ENCODE measurements at places on chromosomes 6 and 20.

DNA sequence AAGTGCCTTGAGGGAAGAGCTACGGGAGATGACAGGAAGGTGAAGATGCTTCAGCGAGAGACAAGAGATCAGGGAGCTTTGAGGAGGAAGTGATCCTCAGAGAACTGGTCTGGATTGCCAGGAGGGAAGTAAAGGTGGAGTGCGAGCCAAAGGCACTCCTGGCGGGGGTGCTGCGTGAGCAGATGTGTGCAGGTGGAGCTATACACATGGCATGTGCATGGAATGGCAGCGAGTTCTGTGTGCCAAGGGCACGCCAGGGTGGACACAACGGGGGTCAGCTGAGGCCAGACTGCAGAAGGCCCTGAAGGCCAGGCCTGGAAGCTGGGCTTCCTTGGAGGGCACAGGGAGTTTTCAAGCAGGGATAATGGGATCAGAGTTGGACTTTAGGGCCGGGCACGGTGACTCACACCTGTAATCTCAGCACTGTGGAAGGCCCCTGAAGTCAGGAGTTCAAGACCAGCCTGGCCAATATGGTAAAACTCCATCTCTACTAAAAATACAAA lies 6.2 kb downstream of the PXMP4 start:
- DNase-seq, result no peak

- DNase-seq, result no peak
Observed at GRCh38 chr6:146542881-146543210, 787 bp upstream of the RAB32 start.

GRCh38 chr6:9983168-9983567 lies 431.7 kb downstream of the TFAP2A start:
- no peak for DNase-seq

- no peak for DNase-seq
Observed at GRCh38 chr6:14231071-14231483, 113.5 kb downstream of the CD83 start.

DNA sequence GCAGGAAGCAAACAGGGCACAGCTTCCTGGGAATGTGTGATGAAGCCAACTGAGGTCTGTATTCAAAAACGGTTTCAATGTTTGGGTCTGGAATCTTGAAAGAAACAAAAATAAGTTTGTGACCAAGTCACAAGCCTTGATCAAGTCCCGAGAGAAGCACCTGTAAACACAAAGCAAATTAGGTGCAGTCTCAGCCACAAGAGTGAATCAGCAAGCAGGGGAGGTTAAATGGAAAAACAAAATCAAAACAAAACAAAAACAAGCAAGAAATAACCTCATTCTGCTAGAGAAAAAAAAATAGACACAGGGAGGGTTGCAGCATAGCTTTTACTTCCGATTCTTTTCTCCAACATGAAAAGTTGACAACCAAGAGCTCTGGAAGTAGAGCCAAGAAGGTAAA lies 201.7 kb downstream of the CLIC5 start:
- DNase-seq, result no peak

GRCh38 chr6:99709062-99709461 lies 102.4 kb downstream of the PRDM13 start:
- DNase-seq, result no peak

Measured in mesendoderm (in vitro differentiated cells).